Thoracic aorta (tissue), 2 donors: ENCODE measurements at places on chromosomes 3 and 15.

DNA sequence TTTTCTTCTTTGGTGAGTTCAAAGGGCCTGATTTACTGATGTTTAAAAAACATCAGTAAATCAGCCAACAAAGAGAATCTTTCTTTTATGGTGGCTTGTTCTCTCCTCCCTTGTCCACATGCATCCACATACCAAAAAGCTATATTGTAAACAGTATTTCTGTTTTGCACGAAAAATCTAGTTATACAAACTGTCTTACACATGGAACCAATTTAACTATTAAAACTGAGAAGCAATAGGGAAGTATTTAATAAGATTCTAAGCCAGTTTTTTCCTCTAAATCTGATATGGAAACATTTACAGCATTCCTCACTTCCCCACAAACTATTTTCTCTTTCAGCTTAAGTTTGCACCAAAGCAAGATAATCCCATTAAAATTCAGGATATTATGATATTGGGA is 110.8 kb upstream of the ICE2 start:
- no peak for DNase-seq

DNA sequence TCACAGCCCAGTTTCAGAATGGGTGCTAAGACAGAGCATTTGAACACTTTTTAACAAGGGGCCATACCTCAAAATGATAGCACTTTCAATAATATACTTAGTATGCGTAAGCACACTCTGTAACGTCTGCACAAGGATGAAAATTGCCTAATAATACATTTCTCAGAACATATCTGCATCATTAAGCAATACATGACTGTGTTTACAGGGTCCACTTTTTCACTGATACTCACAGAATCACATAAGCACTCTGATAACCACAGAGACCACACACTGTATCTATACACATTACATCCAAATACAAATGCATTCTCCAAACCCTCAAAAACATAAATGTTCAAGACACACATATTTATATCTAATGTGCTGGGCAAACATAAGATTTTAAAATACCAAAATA is 79.8 kb downstream of the NR1I2 start:
- no peak for DNase-seq

- no peak for DNase-seq
Measured at GRCh38 chr3:197793247-197793646, 2.2 kb downstream of the LRCH3 start.

- DNase-seq: no peak
Measured at GRCh38 chr3:189058071-189058470, 113.7 kb upstream of the TPRG1 start.

DNA sequence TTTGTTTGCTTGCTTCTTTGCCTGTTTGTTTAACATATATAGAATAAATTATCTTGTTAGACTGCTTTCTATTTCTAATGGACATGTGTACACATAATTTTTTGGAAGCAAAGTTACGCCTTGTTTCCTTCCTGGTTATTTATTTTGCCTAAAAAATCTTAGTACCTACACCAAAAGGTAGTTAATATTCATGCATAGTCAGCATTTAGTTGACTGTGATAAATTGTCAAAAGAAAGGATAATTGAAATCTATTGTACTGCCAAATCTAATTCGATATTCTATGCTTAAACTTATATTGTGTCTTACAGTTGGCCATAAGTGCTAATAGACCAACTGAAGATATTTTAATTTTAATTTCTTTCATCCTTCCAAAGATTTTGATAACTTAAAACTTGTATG is 233.9 kb upstream of the ARL6 start:
- DNase-seq: no peak

- no peak for DNase-seq
Measured at GRCh38 chr15:63626955-63627354, 29.8 kb downstream of the FBXL22 start.

DNA sequence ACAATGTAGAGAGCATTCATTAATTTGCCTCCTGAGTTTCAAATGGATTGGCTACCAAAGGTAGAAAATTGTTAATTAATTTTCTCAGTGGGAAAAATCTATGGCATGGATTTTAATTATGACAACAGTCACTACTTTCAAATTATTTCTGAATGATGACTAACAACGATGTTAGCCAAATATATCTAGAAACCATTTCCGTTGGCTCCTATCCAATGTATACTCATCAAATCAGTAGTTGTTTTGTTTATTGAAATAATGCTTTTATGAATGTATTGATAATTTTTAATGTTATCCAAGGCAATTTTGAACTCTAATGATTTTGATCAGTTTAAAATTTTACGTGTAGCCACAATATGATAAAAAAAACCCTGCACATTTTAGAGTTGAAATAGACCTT is 333.4 kb downstream of the NAALADL2 start:
- no peak for DNase-seq

GRCh38 chr3:14142567-14143270 is 17.9 kb downstream of the TMEM43 start:
- DNase-seq: no peak

- no peak for DNase-seq
Measured at GRCh38 chr3:57783186-57784088, 27.3 kb downstream of the SLMAP start.

DNA sequence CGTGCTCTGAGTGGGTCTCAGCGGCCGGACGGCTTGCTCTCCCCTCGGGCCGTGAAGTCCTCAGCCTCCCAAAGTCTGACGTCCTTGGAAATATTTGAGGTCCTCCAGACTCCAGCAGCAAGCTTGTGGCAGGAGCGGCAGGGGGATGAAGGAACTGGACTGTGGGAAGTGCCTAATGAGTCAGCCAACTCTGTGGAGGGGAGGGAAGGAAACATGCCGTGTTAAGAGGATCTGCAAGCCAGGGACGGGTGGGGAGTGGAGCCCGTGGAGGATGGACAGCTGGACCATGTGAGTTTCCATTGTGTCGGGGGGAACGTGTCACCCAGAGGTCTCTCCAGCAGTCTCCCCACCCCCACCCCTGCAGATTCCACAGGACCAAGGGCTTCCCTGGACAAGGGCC is 39.4 kb upstream of the IDH2 start:
- no peak for DNase-seq

DNA sequence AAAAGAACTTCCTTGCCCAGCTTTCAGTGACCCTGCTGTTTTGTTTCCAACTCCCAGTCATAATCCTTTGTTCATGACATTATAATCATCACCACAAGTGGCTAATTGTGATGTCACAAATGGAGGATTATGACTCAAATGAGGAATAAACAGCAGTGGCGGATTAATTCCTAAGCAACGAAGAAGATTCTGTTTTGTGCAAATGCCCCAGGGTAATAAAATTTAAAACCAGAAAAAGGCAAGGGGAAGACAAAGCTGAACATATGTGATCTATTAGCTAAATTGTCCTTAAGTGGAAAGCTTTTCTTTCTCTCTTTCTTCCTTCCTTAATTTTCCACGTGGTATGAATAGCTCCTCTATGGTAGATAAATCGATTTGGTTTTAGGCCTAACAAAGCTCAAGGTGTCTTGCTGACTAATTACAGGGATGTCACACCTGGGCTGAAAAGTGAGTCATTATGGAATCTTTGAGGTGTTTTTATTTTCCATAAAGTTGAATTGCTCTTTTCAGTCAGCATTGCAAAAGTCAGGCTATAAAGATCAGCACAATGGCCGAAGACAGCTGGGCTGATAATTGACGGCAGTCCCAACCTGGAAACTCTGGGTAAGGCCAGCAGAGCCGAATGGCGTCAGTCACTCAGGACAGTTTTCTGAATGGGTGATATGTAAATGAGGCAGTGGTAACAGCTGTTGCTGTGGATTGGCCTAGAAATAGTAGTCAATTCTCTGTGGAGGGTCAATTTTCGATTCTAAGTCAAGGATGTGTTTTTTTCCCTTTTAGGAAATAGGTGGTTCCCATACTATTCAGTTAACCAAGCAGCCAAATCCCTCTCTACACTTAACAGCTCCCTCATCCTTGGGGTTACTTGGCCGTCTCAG is 121.5 kb downstream of the PTPRG start:
- DNase-seq: no peak

- DNase-seq: no peak
Measured at GRCh38 chr3:138578961-138579574, 15.0 kb downstream of the CEP70 start.

- no peak for DNase-seq
Measured at GRCh38 chr15:101558221-101558941, 68.9 kb upstream of the PCSK6 start.

DNA sequence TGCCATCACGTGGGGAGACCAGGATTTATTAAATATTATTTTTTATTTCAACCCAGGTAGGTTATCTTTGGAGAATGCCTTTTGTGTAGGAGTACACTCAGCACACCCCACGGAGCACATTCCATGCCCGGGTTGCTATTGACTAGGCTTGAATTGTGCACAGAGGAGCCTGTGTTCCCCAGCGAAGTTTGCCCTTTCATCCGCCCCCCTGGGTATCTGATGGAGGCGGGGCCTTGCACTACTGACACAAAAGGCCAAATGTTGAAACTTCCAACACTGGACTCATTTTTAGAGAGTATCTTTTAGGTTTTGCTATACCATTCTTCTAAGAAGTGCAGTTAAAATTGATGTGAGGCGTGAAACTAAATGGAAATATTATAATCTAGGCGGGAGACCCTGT is 39.3 kb upstream of the PPP4R2 start:
- no peak for DNase-seq

DNA sequence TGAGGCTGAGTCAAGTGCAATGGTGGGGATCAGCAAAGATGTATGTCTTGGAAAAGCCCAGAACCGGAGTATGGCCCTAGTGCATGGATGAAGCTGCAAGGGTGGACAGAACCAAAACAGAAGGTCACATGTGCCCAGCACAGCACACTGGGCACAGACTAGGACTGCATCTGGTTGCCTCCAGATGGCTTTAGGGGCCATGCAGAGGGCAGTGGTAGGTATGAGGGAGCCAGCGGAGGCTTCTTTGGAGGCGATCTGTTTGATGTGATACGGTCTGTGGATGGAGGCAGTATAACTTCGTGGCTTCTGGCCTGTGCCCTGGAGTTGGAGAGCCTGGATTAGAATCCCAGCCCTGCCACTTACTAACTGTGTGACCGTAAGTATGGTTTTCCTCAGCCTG is 29.4 kb downstream of the SV2B start:
- DNase-seq: no peak

DNA sequence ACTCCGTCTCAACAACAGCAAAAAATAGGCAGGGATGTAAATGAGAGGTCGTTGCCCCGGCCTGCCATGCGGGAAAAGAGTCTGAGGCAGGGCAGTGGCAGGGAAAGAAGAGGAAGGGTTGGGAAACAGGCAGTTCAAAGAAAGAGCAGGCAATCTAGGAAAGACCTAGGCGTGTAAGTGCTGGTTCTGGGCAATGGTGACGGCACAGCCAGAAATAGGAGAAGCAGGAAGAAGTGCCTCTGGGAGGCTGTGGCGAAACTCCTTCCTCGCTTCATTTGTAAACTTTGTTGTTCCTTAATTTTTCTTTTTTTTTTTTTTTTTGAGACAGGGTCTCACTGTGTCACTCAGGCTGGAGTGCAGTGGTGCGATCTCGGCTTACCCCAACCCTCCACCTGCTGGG is 4.3 kb downstream of the SLC51A start:
- DNase-seq: no peak

- DNase-seq: no peak
Measured at GRCh38 chr3:106272302-106272701, 403.5 kb upstream of the CBLB start.

DNA sequence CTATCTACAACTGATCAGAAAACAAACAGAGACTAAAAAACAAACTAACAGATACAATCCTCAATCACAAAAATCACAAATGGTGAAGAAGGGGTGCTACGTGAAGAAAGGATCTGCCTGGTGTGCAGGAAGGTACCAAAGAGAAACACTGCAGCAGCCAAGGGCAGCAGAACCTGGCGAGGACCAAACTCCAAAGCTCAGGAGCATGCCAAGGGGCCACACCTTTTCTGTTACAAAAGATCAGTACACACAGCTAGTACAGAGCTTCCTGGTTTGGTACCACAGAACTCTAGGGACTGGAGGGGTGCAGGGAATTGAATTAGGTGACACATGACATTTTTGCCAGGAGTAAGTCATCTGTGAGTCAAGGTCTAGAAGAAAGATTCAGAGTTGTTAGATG is 107.4 kb upstream of the GRM7 start:
- no peak for DNase-seq

GRCh38 chr3:59266551-59266950 is 216.7 kb upstream of the CFAP20DC start:
- no peak for DNase-seq

DNA sequence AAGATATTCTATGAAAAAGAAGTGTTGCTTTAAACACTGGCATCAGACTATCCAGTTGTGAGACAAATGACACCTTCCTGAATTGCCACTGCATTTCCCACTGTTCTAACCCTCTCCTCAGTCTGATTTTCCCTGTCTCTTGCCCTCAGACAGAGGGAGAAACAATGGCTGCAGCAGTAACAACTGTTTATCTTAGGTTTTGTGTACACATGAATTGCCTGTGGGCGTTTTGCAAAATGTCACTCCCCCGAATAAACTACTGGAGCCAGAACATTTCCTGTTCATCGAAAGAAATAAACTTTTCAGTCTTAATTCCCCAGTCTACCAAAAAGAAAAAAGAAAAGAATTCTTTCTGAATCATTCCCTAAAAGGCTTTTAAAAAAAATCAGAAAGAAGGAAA is 155.1 kb downstream of the MAGI1 start:
- no peak for DNase-seq

DNA sequence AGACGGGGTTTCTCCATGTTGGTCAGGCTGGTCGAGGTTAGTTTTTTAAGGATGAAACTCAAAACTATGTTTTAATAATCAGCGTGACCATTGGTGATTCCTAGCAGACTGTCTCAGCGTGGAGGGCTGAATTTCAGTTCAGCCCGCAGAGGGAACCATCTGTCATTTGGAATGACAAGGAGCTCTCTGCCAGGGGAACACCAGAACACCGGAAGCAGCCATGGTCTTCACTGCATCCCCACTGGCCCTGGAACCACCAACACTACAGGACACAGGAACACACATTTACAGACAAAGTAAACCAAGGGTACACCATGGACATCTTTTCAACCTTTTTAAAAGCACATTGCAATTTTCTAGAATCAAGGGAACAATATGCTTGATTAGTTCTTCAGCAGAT is 424.7 kb downstream of the FHIT start:
- no peak for DNase-seq

DNA sequence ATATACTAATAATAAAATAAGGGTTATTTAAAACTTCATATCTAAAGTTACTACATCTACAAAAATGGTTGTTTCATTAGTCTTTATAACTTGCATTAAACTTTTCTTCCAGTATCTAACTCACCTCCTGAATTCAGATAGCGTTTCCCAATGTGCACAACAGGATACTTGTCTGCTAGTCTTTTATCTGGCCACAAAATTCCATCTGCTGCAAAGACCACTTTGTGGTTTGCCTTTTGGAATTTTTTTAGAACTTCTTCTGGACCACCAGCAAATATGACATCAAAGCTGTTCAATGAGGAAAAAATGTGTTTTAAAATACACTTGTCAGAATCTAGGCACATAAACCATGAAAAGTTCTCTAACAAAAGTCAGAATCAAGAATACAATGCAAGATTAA is 50.8 kb downstream of the PLOD2 start:
- DNase-seq: no peak
